ENCODE measurements at places on chromosomes 6 and 20.

DNA sequence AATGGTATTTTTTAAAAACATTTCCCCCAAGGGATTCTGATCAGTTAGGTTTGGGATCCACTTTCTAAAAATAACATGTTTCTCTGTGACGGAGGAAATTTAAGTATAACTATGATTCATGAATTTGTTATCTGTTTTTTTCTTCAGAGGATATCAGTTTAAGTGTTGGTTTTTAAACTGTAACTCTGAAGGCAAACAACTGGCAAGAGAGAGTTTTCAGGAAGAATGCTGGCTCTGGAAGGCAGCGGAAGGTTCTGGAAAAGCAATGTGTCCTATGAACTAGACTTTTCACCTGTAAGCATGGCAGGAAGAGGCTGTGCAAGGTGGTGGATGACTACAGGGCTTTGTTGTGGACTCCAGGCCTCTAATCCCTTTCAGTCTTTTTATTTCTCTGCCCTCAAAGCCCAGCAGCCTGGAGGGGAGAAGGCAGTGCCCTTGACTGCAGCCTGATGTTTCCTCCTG is 153.1 kb downstream of the GMPR start:
- no peak for DNase-seq

DNA sequence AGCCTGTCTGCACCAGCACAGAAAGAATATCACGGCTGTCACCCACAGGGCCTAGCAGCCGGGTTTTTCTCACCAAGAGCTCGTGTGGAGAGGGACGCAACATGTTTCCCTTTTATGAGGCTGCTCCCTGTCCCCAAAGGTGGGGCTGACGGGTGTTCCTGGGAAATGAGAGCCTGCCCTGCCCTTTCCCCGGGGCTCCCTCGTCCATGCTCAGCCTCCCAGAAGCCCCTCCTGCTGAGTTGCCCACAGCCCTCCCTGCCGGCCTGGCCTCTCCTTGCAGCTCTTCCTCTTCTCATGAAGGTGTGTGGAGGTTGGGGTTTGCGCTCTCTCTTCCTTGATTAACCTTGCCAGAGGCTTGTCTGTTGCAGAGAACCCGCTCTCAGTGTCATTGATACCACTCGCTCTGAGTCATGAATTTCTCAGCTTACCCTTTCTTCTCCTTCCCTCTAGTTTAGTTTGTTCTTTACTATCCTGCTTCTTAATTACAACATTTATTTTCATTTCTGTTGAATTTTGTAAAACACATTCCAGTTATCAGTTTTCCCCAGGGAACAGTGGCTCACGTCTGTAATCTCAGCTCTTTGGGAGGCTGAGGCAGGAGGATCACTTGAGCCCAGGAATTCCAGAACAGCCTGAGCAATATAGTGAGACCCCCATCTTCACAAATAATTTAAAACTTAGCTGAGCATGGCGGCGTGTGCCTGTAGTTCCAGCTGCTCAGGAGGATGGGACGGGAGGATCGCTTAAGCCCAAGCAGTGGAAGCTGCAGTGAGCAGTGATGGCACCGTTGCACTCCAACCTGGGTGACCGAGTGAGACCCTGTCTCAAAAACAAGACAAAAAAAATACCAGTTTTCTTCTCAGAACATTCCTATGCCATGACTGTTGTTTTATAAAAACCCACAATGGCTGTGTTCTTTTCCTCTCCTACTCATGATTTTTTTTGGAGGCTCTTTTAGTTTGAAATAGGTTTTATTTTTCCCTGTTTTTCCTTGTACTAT is 103.8 kb downstream of the TMEM242 start:
- DNase-seq, result no peak

GRCh38 chr20:54477191-54477955 is 2.0 kb downstream of the DOK5 start:
- no peak for DNase-seq

DNA sequence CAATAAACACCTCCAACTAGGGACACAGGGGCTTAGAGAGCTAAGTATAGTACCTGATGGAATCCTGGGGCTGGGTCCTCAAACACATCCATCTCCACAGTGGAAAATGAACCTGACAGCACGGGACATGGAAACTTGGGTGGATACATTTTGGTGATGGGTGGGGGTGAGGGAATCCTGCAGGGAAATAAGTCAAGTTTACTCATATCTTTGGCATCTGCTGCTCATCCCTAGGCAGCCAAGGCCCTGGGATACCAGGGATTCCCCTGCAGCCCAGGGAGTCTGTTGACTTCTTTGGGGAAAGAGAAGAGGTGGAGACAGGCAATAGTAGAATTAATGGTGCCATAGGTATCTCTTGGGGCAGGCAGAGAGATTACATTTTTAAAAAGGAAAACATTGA is 6.6 kb downstream of the APOBEC2 start:
- DNase-seq, result no peak

- DNase-seq, result no peak
Measured at GRCh38 chr6:52454556-52454955, 34.4 kb downstream of the EFHC1 start.
